Daoy (cell line): ENCODE measurements at places on chromosomes 5 and 9. TPM values are rescaled to one million over a fixed set of nuclear protein-coding genes. Genes with fewer than 3 reads are reported as not detected.

DNA sequence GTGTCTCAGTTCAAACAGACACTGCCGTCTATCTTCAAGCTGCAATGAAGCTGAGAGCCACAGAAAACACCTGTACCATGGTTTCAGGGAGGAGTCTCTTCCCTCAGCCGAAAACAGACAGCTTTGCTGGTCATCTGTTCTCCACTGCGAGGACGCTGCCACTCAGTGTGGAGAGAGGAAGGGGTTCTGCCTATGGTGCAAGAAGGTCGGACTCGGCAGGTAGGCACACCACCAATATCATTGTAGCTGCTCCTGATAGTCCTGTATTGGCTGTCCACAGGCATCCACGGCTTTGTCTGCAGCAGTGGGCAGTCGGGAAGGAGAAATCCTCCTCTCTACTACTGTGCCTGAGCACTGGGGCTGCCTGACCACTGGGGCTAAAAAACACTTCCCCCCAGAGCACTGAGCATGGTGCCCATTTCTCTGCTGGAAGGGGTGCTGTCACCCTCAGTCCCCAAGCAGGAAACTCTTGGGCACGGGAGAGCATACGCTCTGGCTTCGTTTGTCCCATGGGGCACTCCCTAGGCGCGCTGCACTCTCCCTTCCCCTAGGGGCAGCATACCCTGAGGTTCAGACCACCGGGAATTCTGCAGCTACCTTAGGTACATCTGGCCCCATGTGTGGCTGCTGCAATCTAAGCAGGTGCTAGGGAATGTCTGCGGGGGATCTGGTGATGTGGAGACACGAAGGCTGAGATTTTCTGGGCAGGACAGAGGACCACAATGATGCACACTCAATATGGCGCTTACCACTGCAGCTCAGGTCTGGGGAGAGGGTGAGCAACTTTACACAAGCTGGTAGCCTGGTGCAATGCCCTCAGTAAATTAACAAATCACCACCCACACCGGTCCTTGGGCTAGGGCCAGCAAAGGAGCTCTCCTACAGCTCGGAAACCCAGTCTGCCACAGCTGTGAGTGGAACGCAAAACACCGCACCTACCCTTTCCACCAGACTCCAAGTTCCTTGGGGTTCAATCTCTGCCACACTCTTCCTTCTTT is 880.9 kb upstream of the SEMA6A start:
- no peak for DNase-seq

DNA sequence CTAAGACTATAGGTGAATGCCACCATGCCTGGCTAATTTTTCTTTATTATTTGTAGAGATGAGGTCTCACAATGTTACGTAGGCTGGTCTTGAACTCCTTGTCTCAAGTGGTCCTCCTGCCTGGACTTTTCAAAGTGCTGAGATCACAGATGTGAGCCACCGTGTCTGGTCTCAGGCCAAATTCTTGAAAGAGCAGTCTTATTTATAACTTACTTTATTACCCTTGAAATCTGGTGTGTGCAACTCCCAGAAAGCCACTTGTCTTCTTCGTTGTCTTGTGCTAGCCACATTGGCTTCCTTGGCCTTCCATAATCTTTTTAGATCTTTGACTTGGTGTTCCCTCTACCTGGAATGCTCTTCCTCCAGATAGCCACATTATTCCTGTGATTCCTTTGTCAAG is 50.1 kb downstream of the CTNNA1 start:
- no peak for DNase-seq

GGTA1 gene
- not detected in 2 replicates for total RNA-seq

GRCh38 chr9:27377147-27377807 is 80.3 kb upstream of the EQTN start:
- DNase-seq = peak; percentile 27

DNA sequence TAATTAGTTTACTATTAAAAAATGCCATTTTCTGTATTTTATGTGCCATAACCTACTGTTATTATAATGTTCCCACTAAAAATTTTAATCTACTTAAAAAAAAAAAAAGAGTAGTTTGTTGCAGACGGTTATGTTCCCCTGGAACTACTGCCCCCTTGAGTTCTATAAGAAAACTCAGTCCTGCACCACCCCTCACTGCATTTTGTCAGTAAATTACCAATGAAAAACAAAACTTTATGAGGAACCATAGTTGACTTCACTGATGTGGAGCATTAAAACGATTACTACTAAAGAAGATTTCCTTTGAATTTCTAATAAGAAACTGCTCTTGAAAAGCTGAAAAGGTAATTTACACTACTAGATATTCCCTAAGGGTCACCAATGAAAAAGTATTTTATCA is 288.7 kb downstream of the FBXL17 start:
- peak; percentile 23 for DNase-seq

DNA sequence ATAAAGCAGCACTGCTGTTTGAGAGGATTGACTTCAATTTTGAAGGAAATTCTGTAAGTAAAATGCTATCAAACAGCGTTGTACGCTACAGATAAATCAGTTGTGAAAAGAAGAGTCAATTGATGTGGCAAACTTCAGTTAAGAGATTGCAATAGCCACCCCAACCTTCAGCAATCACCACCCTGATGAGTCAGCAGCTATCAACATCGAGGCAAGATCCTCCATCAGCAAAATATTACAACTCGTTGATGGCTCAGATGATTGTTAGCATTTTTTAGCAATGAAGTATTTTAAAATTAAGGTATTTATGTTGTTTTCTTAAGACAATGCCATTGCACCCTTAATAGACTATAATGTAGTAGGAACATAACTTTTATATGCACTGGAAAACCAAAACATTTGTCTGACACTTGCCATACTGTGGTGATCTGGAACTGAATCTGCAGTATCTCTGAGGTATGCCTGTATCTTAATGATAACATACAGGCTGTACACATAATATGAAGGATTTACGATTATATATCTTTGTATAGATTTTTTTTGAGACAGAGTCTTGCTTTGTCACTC is 47.5 kb downstream of the VPS13A start:
- no peak for DNase-seq

DNA sequence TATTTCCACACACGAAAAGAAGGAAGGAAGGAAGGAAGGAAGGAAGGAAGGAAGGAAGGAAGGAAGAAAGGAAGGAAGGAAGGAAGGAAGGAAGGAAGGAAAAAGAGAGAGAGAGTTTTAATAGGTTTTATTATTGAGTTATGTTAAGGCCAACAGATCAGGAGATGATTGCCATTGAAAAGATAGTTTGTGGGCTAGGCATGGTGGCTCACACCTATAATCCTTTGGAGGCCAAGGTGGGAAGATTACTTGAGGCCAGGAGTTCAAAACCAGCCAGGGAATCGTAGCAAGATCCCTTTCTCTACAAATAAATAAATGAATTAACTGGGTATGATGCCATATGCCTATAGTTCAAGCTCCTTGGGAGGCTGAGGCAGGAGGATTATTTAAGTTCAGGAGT is 877.2 kb downstream of the TLE4 start:
- no peak for DNase-seq

- no peak for DNase-seq
Measured at GRCh38 chr9:7579351-7579750, 220.2 kb downstream of the DMAC1 start.

DNA sequence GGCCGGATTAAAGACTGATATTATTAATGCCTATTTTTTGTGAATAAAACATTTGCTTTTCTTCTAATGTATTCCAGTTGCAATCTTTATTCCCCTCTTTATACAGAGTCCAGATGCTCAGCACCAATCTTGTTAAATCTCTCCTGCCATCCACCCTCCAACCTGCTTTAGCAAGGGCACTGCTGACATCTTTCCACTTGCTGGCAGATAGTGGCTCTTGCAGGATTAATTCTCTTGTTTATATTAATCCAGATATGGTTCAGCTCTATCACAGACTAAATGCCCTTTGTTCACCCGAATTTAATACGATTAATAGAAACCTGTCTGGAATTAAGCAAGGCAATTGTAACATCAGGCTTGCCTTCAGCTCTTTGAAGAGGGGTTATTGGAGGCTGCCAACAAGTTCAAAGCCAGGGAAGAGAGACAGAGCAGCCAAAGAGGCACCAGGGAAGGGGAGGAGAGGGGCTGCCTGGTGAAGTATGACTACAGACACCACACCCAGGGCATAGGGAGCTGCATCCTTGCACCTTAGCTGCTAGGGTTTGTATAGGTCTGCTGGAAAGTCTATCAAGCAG is 236.2 kb downstream of the SAXO1 start:
- DNase-seq = no peak
